ENCODE measurements at places on chromosomes 4 and X.

DNA sequence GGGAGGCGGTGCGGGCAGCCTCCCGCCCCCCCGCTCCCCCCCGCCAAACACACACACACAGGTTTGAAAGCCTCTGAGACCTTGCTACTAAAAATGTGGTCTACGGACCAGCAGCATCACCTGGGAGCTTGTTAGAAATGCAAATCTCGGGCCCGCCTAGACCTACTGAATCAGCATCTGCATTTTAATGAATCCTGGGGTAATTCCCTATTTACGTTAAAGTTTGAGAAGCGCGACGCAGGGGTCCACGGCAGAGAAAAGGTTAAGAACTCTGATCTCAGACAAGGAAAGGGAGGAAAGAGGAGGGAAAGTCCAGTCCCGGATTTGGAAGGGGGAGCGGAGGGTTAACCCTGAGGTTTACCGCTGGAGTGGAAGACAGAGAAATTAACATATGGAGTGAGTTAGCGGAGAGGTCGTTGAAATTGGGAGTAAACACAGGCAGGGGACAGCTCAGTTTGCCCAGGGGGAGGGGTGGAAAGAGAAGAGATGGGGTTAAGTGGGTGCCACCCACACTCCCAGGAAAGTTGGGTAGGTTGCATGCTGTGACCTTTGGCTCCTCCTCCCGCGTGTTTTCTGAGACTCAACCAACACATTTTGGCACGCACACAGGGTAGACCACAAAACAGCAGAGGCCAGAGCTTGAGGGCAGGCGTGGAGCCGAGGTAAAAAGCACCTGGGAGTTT, 483.6 kb downstream of the BCOR start:
- no peak for DNase-seq

DNA sequence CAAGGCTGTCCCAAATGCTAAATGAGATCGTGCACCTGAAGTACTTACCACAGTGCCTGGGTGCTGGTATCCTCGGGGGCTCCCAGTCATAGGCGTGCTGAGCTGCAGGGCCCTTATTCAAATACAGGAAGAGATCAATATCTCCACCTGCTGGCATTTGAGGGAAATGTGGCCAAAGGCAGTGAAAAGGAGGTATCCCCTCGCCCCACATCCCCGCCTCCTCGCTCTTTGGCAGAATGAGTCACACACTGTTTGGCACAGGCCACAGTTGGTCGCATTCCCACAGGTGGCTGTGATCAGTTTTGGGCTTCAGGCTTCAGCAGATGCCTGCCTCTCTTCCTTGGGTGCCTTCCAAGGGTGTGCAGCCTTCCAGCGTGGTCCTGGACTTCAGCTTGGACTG, 28.4 kb downstream of the ZNF185 start:
- DNase-seq = peak; percentile 11

DNA sequence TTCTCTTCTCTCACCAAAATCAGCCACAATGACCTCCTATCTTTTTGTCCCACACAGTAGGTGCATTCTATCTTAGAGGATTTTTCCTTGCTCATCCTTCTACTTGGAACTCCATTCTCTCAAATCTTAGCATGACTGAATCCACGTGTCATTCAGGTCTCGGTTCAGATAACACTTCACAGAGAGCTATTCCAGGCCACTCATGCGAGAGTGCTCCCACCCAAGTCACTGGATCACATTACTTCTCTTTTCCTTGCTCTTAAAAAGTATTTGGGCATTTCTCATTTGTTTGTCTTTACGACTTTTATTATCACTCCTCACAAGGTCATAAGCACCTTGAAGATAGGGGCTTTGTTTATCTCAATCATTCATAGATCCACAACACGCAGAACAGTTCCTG, 647.5 kb upstream of the TENM3 start:
- no peak for DNase-seq

DNA sequence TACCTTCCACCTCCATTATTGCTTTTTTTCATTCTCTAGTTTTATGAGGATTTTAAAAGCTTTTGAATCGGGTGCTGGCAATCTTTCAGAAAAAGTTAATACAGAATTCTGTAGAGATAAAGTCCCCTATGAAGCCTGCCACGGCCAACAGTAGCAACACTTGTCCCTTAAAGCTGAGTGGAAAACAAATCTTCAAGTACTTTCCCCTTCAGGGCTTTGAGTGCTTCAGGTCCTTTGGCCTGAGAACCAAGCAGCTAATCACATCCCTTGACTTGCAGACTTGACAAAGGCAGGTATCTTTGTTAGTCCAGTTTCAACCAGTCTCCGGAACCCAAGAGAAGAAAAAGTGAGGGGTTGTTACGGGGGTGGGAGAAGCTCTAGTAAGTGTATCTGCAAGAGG, 144.4 kb downstream of the ATG4A start:
- DNase-seq = no peak

DNA sequence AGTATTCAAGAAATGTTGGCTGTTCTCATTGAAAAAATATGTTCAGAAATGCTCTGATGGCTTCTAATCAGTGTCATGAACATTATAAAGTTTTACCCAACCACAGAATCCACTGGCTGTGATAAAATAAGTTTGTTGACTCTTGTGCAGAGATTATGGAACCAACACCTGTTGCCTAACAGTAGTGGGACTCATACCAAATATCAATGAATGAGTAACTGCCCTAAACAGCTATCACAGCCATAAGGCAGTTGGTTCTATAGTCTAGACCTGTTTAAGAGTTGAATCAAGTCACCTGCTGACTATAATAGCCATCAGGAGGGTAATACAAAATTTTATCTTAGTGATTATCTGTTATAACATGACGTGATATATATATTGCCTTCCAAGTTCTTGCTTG, 168.3 kb downstream of the ATOH1 start:
- DNase-seq = no peak

DNA sequence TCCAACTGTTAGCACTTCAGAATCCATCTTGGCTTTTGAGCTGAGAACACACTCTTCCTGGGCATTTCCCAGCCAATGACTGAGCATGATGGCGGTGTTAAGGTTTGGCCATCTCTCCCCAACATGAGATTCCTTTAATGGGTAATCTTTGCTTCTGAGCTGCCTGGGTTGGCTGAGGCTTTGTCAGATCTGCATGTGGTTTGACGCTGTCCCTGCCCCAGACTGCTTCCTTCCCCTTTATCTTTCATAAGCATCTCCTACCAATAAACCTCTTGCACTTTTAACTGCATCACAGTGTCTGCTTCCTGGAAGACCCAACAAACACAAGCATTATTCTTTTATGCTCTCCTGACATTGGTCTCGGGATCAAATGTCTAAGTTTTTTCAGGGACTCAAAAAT, 31.5 kb upstream of the DIPK2B start:
- DNase-seq = no peak

GRCh38 chr4:179671609-179672008, 2229.4 kb upstream of the AGA start:
- no peak for DNase-seq

DNA sequence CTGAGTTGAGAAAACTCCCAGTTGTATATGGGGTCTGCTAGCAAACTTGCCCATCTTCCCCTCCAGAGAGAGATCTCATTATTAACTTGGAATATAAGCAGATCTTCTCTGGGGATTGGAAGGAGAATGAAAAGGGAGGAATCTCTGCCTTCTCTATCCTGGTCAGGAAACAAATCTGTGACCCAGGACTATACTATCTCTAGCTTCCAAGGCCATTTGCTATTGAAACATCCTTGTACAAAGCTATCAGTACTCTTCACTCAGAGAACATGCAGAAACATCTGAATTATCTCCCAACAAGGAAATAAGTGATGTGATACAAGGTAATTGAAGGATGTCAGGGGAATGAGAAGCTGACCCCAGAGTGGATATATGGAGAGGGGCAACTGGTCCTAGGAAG, 183.8 kb downstream of the FRMPD4 start:
- no peak for DNase-seq

DNA sequence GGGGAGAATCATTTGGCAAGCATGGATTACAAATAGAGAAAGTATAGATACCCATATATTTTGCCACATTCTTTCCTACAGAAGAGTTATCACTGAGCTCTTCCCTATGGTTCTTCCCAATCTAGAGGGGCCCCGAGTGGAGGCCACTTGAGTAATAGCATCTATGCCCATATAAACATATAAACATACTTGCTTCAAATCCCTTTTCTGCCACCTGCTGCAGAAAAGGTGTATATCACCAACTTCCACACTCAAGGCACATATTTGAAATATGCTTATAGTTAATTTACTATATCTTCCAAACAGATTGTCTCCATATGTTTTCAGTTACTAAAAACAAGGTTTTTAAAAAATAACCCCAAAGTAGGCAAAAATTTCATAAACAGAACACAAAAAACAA, 642.8 kb upstream of the DIPK2B start:
- DNase-seq = no peak

DNA sequence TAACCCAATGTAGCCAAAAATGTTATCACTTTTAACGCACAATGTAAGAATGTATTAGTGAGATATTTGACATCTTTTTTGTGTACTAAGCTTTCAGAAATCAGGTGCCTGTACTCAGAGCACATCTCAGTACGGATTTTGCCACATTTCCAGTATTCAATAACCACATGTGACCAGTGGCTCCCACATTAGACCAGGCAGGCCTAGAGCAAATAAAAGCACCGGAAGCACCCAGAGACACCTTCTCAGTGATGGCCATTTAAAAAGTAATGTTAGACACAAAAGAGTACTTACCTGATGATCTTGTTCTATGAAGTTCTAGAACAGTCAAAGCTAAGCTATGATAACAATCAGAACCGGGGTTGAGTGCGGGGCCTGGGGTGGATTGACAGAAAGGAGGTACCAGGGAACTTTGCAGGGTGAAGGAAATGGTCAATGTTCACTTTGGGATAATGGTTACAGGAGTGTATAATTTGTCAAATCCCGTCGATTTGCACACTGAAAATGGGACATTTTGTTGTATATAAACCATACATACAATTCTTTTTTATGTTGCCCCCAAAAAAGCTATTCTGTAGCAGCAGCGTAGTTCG, 1.2 kb downstream of the CTPS2 start:
- DNase-seq = no peak

- no peak for DNase-seq
Observed at GRCh38 chr4:41408859-41409593, 128.9 kb upstream of the LIMCH1 start.

DNA sequence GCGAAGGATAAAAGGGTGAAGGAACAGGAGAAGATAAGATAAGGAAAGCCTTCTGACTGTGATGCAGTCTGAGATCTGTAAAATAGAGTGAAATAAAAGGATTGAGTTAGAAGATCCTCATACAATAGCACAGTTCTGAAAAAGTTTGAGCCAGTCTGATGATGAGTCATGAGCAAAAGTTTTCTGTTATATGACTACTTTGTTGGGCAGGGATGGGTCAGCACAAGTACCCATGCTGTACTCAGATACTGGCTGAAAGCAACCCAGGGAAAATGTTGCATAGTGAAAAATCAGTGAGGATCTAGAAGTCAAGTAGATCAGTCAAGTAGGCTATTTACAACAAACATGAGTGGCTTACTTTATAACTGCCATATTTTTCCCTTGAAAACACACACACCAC, 253.5 kb downstream of the PCDH10 start:
- DNase-seq = no peak

- no peak for DNase-seq
Observed at GRCh38 chr4:60805500-60806313, 394.4 kb upstream of the ADGRL3 start.

DNA sequence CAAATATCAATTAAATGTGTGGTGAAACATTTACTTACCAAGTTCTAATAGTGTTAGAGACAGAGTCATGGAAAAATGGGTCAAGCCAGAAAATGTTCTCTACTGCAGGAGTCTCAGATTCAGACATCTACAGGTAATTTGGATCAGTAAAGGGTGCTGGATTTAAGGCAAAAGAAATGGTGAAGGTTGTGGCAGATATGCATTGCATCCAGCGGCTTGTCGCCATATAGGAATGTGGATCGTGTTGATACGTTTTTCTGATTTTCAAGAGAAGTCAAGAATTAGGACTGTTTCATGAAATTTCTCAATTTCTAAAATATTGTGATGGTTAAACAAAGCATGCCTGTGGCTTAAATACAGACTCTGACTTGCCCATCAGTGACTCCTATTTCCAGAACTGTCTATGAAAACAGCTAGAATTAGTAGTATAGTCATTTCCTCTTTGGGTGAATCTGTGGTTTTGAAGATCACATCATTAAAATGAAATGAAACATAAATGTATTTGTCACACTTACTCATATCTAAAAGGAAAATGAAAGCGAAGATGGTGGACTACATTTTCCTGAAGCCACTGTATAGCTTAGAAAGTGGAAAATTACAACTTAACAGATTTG, 110.1 kb upstream of the VEGFC start:
- DNase-seq = no peak

DNA sequence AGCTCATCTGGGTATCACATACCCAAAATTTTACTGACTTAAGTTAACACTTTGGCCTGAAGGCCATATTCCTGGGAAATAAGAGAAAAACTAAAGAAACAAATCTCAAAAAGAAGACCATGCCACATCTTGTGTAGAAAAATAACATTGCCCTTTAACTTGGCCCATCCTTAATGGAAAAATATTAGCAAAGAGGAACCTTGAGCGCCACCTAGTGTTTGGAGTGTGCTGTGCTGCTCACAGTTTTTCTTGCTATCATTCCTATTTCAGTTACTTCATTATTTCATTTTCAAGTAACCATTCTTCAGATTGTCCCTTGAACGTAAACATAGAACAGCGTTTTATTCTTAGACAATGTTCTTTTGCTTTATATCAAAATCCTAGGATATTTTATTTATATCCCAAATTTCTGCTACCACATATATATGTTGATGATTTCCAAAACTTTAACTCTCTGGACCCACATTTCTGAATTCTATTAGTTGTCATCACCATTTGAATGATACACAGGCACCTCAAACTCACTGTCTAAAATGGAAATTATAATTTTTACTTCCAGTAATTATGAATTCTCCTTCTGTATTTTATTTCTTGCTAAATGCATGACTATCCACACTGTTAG, 999.0 kb upstream of the ADGRL3 start:
- no peak for DNase-seq

- no peak for DNase-seq
Observed at GRCh38 chr4:97953171-97953941, 189.9 kb downstream of the STPG2 start.

GRCh38 chrX:82648062-82648461, 860.0 kb upstream of the POU3F4 start:
- no peak for DNase-seq

GRCh38 chrX:40422021-40422420, 158.7 kb upstream of the ATP6AP2 start:
- DNase-seq = no peak

DNA sequence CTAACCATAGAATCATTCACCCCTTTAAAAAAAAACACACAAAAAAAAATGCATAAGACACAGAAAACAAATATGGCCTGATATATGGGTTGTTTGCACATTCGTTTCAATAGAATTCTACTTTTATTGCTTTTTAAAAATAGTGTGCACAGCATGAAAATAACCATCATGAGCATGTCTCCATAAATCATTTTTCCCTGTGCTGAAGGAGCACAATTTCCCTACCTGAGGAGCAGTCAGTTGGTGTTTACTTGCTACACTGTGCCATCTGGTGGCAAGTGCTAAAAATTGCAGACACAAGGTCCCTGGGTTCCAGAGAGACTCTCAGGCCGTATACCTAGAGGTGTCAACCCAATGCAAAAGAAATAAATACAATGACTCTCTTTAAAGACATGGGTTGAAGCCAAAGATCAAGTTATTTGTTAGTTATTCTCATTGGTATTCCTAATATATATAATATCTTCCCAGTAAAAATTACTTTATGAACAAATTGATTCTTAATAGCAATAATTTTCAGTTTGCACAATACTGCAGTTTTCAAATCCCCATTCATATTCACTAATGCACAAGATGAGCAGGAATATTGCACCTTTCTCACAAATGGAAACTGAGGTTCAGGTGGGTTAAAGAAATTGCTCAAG, 551.4 kb downstream of the IQCM start:
- no peak for DNase-seq
